ENCODE measurements at places on chromosomes 5 and 9. TPM values are rescaled to one million over a fixed set of nuclear protein-coding genes. Genes with fewer than 3 reads are reported as not detected.

Gene IL13
- total RNA-seq: 32.6 TPM

Gene C6
- total RNA-seq: not detected

Gene ANP32B
- total RNA-seq: 318 TPM

Gene PALM2AKAP2
- not detected for total RNA-seq

Gene BARX1
- total RNA-seq: 0.20 TPM

Gene PTGES
- not detected for total RNA-seq

Gene CBY3
- total RNA-seq: 0.32 TPM

Gene CRHBP
- total RNA-seq: not detected

Gene INSL4
- total RNA-seq: not detected

Gene SNCB
- not detected for total RNA-seq

Gene AOPEP
- 14.1 TPM for total RNA-seq

Gene PCDHGB4
- total RNA-seq: 0.23 TPM

Gene ADAMTSL2
- total RNA-seq: not detected

Gene SLC34A1
- 0.11 TPM for total RNA-seq

Gene IER5L
- 4.5 TPM for total RNA-seq

Gene GPR151
- total RNA-seq: not detected

Gene POLR3G
- total RNA-seq: 6.6 TPM

Gene CCIN
- total RNA-seq: 0.34 TPM

Gene PCDHGA10
- total RNA-seq: 0.34 TPM

Gene SLC36A2
- not detected for total RNA-seq

Gene SLCO6A1
- total RNA-seq: not detected

Gene OSMR
- total RNA-seq: not detected
